HFFc6 (cell line): ENCODE measurements at places on chromosomes 7 and 10. TPM values are rescaled to one million over a fixed set of nuclear protein-coding genes. Genes with fewer than 3 reads are reported as not detected.

NEUROG3 gene
- total RNA-seq: not detected in 3 replicates

HECW1 gene
- 4.9 to 6.5 TPM (median 5.0 TPM) in 3 replicates for total RNA-seq

GRCh38 chr7:128299109-128299607 lies 44.5 kb downstream of the RBM28 start:
- H3K27ac ChIP-seq: no peak overlapping the region
- no peaks in the 10 kb centered on the region for H3K36me3 ChIP-seq
- no peak overlapping the region for H3K4me3 ChIP-seq
- DNase-seq: no peak
- no peaks in the 10 kb centered on the region for H3K4me1 ChIP-seq

ECD gene
- 30.5 to 33.2 TPM (median 32.9 TPM) in 3 replicates for total RNA-seq

DNA sequence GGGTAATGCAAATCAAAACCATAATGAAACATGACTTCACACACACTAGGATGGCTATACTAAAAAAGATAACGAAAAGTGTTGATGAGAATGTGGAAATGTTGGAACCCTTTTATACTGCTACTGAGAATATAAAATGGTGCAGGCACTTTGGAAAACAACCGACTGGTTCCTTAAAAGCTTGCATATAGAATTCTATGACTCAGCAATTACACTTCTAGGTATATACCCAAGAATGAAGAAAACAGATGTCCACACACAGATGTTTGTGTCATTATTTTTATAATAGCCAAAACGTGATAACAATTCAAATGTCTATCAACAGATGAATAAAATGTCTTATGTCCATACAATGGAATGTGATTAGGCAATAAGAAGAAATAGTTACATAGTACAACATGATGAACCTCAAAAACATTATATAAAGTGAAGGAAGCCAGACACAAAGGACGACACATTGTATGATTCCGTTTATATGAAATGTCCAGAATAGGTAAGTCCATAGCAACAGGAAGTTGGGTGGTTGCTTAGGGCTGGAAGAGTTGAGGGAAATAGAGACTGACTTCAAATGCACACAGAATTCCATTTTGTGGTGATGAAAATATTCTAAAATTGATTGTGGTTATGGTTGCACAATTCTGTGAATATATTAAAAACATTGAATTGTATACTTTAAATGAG lies 148.3 kb upstream of the PHYHIPL start:
- H3K36me3 ChIP-seq: no peaks in the 10 kb centered on the region
- DNase-seq: no peak
- H3K27me3 ChIP-seq: peaks cover 2% of the 10 kb centered on the region; the same call in 1 of the 2 replicates

GRCh38 chr7:33616752-33617151 lies 288.6 kb upstream of the BMPER start:
- peaks cover 7% of the 10 kb centered on the region for H3K36me3 ChIP-seq
- no peaks in the 10 kb centered on the region for H3K27me3 ChIP-seq
- no peak for DNase-seq
- no peak overlapping the region for H3K4me3 ChIP-seq
- H3K27ac ChIP-seq: no peak overlapping the region

SLC13A1 gene
- not detected in 3 replicates for total RNA-seq

DNA sequence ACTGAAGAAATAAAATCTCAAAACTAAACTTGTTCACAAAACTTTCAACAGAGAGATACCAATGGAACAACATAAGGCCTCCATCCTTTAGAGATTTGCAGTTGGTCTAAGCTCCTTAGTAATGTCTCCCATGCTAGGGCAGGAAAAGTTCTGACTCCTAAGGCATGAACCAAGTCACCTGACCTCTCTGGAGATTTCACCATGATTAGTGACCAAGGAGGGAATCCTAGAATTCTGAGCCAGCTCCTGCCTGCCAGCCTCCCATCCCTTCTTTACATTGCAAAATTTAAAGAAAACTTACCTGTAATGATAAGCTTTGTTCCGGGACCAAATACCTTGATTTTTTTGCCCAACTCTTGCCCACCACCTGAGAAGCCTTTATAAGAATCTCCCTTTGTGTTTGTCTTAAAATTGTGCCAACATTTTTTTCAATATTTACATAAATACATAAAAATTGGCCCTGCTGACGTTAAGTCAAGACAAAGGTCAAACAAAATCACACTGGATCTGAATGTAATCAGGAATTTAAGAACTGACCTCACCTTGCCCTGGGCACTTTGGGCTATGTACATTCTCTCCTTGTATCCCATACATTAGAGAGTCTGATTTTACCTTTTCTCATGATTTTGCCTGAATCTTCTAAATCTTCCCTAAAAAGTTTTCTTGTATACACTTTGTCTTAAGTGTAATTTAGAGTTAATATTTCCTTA lies at the start of gene TARP:
TARP (minus strand) TSS at position 351 of the 710 bp plus-strand sequence.
- no peak within 1 kb of the TSS for H3K4me3 ChIP-seq
- no peaks in the 10 kb centered on the region; the same call in 1 of the 2 replicates for H3K27me3 ChIP-seq
- no peak for DNase-seq
- H3K27ac ChIP-seq: no peak within 1 kb of the TSS

DNA sequence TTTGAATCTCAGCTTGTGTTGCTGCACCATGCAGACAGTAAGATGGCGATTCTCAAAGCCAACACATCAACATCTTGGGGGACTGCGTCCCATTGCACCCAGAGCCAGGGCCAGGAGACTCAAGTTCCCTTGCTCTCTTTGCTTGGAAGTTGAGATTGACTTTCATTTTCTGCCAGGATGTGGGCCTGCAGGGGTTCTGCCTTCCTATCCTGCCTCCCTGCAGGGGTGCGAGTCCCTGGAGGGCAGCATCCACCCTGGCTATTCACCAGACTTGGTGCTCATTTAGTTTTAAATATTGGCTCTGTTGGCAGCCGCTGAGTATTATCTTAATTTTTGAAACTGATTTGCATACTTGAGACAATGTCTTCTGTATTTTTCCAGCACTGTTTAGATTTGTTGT lies 451.5 kb downstream of the GLRX3 start:
- H3K27ac ChIP-seq: no peak overlapping the region
- no peak overlapping the region for H3K4me3 ChIP-seq

NUTM2A gene
- total RNA-seq: 0.18 to 0.19 TPM in 2 of 3 replicates, not detected in the other

- DNase-seq: no peak
- peaks cover 37% of the 10 kb centered on the region for H3K27me3 ChIP-seq
- peaks cover 18% of the 10 kb centered on the region for H3K4me1 ChIP-seq
- no peaks in the 10 kb centered on the region for H3K36me3 ChIP-seq
Measured at GRCh38 chr10:113266147-113266546, 286.7 kb upstream of the HABP2 start.

GRCh38 chr7:134905375-134905774 lies 80.9 kb upstream of the AGBL3 start:
- peak overlapping the region; percentile 84 for H3K27ac ChIP-seq
- peak overlapping the region; percentile 77 for H3K4me3 ChIP-seq
- H3K4me1 ChIP-seq: peaks cover 99% of the 10 kb centered on the region
- H3K36me3 ChIP-seq: peaks cover 58% of the 10 kb centered on the region
